Activated T-helper 1 cell treated with anti-CD3 and anti-CD28 coated beads, Interleukin-2, amount 50 U/mL, for 16 hours (primary cell): ENCODE measurements at places on chromosomes 2 and 18.

GRCh38 chr2:237564526-237565131 lies 1.7 kb upstream of the PRLH start:
- DNase-seq = no peak

- DNase-seq = no peak
Measured at GRCh38 chr18:71287268-71287667, 998.4 kb downstream of the SOCS6 start.

GRCh38 chr2:176206136-176206535 lies 17.7 kb downstream of the HOXD1 start:
- DNase-seq = no peak

- DNase-seq = no peak
Measured at GRCh38 chr2:159828738-159829137, 30.7 kb upstream of the CD302 start.

DNA sequence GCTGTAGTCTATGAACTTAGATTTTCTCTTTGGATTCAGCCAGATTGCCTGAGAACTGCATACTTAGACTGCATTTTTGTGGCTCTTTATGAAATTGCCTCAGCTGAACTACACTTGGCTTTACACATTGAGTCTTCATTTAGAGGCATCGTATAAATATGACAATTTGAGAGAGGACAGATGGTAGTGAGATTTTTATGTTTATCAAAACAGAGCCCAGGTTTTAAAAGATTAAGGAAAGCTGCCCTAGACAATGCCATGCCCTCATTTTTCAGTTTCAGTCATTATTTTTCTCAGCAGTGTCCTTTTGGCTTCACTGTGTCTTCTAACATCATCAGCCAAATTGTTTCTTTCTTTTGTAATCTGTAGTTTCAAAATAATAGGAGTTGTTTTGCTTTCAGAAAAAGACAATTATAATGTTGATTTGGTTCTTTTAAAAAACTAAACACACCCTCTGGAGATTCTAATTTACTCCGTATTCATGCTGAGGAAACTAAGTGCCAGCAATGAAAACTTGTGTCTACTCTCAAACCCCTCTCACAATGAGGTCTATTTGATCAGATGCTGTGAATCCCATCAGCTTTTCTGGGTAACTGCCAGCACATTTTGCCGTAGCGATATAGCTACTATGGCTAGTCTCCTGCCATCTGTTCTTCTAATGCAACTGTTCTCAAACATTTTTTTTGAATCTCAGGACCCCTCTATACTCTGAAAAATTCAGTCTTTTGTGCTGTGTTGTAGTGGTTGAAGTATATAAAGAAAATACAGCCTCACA lies 46.2 kb downstream of the TWSG1 start:
- no peak for DNase-seq

DNA sequence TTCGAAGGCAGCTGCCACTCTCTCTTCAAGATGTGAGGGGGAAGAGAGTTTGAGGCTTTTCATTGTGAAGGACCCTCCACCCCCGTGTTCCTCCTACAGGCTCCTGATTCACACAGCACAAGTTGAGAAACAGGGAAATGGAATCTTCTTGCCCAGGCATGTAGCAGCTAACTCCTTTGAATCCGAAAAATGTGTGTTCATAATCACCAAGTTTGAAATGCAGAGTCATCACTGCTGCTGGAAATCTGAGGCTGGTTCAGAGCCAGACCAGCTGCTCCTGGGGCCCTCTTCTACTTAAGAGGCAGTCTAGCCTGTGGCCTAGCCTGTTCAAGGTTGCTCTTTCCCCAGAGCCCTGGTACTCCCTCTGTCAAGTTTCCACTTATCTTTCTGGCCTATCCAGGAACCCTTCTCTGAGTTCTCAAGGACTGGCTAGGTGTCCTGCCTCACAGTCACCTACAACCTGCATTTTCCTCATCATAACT lies 166.4 kb downstream of the TMEM247 start:
- DNase-seq = no peak

- no peak for DNase-seq
Measured at GRCh38 chr18:63099848-63100629, 219.5 kb downstream of the BCL2 start.

DNA sequence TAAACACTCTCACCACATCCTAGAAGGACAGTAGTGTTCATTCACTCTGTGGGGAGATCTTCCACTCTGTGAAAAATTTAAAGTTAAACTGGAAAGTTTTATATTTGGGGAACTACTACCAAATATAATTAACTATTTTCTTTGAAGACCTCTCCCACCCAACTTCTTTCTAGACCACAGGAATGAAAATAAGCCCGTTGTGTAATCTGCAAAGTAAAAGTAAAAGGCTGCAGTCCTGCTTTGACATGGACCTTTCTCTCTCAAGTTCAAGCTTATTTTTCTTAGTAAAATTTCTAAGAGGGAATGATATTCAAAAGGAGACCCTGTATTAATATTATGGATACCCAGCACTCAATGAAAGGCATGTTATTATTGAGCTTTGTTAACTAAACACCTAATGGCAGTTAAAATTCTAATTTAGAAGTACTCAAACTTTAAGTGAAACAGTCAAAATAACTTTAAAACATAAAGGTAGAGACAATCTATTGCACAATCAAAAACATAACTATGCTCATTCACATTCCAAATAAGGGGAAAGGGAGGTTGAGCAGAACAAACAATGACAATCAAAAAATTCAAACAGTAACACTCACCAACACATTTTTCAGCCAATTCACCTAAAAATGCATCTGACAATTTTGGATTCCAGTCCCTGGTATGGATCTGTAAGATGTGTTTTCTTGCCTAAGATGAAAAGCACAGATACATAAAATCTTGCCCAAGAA lies 98.5 kb downstream of the ATAD2B start:
- no peak for DNase-seq

DNA sequence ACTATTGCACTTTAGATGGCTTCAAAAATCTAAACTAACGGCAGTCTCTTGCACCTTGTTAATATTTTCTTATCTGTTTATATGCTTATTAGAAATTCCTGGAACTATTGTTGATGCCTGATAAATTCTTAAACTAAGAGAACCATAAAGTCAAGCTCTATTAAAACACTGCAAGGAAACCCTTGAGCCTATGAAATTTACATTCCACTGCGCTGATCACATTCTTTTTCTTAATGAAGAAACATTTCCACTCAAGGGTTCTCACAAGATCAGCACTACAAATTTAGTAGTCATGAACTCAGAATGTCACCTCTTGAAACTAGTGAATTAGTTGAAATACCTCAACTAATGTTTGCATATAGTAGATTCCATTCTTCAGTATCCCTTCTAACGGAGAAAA lies 331.8 kb upstream of the SLC8A1 start:
- DNase-seq = no peak

- DNase-seq = no peak
Measured at GRCh38 chr2:36885605-36886004, 80.7 kb downstream of the STRN start.

DNA sequence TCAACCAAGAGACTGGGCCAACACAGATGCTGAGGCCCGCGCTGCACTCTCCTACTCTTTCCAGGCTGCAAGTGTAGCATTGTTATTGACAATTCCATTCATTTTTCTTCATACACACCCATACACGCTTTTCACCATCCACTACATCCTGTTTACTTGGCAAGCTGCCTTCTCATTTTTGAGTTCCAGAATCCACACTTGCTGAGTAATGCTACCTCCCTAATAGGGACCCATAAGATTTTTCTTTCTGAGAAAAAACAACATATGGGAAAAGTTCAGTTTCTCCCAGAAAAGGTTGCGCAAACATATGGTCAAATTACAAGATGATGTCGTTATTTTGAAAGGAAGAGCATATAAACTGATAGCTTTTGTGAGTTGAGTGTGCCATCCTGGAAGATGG lies 3.3 kb upstream of the NETO1 start:
- no peak for DNase-seq

DNA sequence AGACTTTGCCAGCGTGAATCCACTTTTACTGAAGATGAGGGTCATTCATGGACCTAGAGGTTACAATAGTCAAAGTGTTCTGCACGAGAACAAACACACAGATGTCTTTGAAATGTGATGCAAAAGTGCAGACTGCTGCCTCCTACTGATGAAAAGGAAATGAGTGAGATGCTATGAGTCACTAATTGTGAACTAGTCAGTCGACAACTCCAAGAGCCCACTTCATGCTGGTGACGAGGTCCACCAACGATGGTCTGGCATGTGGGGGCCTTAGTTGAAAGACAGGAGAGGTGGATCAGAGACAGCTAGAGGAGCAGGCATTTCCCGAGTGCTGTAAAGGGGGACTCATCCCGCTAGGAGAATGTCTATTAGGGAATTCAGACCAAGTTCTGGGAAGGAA lies 17.1 kb upstream of the ZNF236 start:
- DNase-seq = no peak

GRCh38 chr2:231930593-231931281 lies 4.5 kb upstream of the NPPC start:
- no peak for DNase-seq

DNA sequence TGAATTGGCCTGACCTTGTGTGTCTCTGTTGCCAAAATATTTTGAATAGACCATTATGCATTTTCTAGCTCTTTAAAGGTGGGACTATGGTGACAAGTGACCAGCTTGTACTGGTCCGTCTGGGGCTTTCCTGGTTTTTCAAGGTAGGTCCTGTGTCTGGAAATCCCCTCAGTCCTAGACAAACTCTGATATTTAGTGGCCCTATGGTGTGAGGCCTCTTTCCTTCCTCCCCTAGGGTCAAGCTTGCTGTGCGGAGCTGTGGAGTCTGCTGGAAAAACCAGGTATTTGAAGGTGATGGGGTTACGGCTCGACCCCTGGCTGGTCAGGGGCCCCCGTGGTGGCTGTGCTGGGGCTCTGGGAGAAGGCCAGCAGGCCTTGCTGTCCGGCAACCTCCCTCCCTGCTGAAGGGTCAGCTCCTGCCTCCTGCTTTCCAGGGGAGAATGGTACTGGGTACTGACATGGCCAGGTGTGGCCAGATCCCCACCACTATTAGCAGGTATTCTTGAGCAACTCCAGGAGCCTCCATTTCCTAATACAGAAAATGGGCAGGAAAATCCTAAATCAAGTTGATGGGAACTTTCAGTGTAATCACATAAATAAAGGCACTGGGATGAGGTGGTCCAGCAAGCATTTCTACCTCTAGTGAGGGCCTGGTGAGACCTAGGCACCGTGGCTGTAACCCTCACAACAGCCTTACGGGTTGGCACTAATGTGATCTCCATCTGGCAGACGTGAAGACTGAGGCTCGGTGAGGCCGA lies 86.2 kb upstream of the HS6ST1 start:
- DNase-seq = no peak

GRCh38 chr18:40907842-40908241 lies 1047.2 kb upstream of the PIK3C3 start:
- DNase-seq = no peak

- DNase-seq = no peak
Measured at GRCh38 chr2:28166956-28167355, 225.7 kb upstream of the FOSL2 start.

DNA sequence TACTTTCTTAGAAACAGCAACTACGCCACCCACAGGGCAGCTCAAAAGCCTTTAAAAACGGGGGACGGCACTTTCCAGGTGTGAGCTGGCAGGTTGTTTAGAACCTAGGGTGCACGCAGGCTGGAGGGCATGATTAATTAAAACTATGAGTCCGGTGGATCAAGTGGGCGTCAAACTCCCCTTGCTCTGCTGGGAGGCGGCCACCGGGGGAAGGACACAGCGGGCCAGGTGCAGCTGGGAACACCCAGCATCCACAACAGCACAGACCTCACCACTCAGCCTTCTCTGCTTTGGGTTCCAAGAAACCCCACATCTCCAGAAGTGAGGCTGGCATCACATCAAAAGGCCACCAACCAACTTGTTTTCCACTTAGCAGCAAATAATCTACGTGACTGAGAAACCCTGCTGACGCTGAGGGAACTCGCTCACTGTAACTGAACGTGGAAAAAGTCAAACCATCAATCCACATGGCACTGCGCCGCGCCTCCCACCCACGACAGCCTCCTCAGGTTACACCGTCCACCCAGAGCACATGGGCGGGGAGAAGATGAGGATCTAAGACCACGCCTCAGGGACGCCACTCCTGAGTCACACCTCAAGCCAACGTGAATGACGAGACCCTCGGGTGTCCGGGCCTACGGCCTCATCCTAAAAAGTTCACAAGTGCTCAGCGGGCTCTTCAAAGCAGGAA lies 118.2 kb downstream of the ZNF516 start:
- DNase-seq = no peak

GRCh38 chr2:105336786-105337121 lies 586 bp upstream of the C2orf49 start:
- no peak for DNase-seq

DNA sequence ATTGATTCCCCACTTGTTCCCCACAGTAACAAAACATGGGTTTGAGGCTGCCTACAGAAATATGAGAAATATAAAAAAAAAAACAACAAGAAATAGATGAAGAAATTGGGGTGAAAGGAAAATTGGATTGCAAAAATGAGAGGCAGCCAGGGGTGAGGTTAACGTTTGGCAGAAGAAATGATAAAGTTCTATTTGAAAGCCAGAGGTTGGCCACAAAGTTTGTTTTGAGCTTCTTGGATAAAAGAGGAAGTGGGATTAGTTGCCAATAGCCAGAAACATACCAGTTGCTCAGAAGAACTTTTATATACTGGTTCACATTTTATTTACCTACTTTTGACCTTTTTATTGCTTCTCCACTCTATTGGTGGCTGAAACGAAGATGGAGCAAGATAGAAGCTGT lies 67.5 kb downstream of the FASTKD2 start:
- no peak for DNase-seq

DNA sequence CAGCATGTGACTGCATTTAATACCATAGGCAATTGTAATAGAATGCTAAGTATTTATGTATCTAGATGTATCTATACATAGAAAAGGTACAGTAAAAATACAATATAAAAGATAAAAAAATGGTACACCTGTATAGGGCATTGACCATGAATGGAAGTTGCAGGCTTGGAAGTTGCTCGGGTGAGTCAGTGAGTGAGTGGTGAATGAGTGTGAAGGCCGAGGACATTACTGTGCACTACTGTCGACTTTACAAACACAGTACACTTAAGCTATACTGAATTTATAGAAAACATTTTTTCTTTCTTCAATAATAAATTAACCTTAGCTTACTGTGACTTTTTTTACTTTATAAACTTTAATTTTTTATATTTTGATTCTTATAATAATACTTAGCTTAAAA lies 8.9 kb downstream of the DIS3L2 start:
- no peak for DNase-seq

GRCh38 chr2:80149991-80150390 lies 154.6 kb downstream of the LRRTM1 start:
- DNase-seq = no peak

GRCh38 chr2:241052677-241053360 lies 49.3 kb downstream of the MTERF4 start:
- no peak for DNase-seq

GRCh38 chr18:58139459-58140386 lies 95.7 kb downstream of the NEDD4L start:
- DNase-seq = no peak

DNA sequence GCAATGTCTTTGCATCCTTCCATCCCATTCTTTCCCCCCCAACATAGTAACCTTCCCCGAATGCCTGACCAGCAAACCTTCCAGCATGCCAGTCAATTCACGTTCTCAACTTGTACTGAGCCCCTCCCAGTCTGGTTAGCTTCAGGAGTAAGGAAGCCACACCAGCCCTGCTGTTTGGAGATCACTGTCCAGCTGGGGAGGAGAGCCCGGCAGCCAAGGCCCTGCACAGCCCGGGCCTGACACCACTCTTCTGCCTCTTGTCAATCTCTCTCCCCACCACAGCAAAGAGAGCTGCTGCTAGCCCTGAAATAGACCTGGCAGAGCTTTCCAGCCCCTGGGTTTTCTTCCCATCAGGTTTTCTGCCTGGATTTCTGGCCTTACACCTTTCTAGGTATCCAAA lies 185.8 kb upstream of the ID2 start:
- no peak for DNase-seq
